GM18507 (cell line): ENCODE measurements at places on chromosomes 5 and 9.
A peak's percentile ranks its signal among the peaks of the same experiment; 100 is the strongest.

GRCh38 chr9:137319011-137319738 is 17.1 kb upstream of the NRARP start:
- no peak for DNase-seq

DNA sequence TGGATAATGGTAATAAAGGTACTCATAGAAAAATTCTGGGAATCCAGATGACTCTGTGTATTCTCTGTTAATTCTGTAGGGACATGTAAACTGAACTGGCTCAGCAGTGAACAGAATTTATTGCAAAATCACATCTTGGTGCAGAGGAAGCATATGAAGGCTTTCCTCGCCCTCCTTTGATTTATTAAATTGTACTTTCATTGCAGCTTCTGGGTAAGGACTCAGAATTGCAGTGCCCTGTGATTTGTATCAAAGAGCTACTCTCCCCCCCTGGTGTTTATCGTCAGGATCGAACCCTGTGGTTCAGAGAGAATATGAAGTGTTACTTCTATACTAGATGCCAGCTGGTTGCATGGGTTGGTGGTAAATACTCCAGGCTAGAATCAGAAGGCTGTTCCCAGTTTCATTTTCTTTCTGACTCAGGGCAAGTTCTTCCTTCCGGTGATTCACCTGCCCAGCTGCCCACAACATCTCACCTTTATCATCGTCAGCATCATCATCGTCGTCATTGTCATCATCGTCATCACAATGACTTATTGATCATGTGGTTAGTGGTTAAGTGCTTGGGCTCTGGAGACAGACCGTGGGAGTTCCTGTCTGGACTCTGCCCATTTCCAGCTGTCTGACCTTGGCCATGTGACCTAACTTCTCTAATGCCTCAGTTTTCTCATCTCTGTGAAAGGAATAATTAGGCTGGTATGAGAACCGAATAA is 238.8 kb downstream of the ARHGAP26 start:
- DNase-seq: peak; percentile 35

GRCh38 chr9:12884736-12885395 is 110.0 kb downstream of the LURAP1L start:
- DNase-seq: no peak

DNA sequence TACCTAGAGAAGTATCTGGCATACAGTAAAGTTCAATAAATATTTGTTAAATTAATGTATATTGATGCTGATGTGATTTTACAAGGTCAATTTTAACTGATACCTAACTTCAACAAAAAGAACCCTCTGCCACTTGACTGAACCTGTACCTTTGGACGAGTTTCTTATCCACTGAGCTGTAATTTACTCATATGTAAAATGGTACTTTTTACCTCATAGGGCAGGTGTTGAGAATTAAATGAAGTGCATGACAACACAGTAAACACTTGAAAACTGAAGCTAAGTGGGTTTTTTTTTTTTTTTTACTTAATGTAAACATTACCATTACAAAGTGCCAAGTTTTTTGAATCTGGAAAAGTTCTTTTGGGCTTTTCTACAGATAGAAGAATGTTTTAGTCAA is 15.4 kb downstream of the NIPSNAP3B start:
- DNase-seq: no peak

DNA sequence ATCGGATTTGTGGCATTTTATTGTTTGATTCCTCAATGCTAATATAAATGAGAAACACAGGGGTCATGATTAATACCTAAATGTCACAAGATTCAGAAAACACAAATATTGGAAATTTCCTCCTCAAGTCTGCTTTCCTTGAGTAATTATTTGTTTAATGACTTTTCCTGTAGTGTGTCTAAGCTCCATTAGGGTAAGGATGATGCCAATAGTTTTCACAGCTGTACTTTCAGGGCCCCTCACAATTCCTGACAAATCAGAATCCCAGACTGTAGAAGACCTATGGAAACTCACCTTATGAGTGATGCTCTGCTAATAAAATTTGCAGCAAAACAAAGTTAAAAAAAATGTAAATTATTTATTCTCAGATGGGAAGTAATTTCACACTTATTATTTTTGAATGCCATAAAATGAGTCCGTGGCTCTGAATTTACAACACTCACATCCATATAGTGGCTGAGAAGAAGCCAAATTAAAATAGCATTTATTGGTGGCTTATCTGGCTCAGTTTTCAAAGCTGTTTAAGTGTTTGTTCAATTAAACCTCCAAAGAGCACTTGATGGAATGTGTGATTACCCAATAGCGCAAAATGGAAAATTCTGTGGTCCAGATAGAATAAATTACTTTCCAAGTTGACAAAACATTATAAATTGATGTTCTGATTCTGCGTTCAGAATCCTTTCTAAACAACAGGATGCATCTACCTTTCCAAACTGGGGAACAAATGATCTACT is 1.6 kb upstream of the SPINK14 start:
- DNase-seq: no peak

DNA sequence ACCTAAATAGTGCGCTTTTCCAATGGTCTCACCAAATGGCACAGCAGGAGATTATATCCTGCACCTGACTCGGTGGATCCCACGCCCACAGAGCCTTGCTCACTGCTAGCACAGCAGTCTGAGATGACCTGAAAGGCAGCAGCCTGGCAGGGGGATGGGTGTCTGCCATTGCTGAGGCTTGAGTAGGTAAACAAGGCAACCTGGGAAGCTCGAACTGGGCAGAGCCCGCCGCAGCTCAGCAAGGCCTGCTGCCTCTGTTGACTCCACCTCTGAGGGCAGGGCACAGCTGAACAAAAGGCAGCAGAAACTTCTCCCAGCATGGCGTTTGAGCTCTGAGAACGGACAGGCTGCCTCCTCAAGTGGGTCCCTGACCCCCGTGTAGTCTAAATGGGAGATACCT is 18.1 kb upstream of the ABLIM3 start:
- DNase-seq: no peak

DNA sequence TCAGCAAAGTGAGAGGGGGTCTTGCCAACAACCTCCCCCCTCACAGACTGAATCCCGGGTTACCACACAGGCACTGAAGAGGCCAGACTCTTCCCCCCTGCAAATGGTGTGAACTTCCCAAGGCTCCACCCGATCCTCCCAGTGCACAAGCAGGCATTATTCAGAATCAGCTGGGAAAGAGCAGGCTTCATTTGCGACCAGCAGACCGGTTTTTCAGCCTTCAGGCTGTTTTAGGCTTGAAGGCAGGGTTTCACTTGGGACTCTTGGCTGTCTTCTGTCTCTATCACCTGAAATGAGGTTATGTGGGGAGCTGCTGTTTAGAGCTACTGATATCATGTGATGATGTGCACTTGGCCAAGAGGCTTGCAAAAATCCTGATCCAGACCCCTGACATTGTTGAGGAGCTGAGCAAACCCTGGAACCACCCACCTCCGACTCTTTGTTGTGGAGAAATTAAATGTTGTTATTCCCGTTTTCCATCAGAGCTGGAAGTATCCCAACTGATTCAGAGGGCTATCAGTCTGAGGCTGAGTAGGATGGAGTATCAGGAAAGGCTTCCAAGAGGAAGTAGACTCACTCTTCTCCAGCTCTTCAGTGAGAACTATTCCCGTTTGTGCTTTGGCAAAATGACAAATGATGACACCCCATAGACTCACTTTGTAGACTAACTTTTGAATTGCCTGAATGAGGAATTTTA is 63.3 kb upstream of the ZFR start:
- no peak for DNase-seq

DNA sequence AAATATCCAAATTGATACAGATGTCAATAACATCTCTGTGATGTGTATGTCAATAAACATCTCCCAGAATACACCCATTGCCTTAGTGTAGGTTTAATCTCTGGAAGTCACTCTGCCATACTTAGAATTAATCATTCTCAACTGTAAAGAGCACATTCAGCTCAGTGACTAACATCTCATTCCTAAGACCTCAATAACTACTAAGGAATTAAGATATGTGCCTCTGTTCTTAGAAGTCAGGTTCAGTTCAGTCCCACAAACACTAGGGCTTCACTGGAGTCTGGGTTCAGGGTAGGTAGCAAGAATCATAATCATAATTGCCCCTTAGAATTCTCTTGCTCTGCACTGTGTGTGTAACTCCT is 31.7 kb downstream of the UGCG start:
- no peak for DNase-seq

GRCh38 chr9:37031902-37032301 is 2.2 kb downstream of the PAX5 start:
- DNase-seq: no peak

GRCh38 chr9:35748242-35748857 is 678 bp downstream of the GBA2 start:
- no peak for DNase-seq

DNA sequence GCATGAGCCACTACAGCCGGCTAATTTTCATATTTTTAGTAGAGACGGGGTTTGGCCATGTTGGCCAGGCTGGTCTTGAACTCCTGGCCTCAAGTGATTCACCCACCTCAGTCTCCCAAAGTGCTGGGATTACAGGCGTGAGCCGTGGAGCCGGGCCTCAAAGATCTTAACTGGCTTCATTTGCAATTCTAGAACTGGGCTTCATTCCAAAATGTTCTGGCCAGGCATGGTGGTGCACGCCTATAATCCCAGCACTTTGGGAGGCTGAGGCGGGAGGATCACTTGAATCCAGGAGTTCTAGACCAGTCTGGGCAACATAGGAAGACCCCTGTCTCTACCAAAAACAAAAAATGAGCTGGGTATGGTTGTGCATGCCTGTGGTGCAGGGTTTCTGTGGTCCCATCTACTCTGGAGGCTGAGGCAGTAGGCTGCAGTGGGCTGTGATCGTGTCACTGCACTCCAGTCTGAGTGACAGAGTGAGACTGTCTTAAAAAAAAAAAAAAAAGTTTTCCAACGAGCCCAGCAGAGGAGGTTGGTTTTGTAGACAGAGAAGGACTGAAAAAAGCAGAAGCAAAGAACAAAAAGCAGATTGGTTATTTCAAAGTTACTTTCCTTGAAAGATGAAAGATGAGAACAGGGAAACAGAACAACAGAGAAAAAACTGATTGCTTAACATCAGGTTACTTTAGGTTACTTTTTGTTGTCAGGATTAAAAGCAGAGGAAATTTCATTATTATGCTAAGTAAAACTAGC is 78.2 kb downstream of the ANKRD55 start:
- no peak for DNase-seq

GRCh38 chr9:72557549-72557948 is 36.1 kb downstream of the TMC1 start:
- no peak for DNase-seq

- DNase-seq: no peak
These were observed 13.5 kb upstream of the GRM6 start for GRCh38 chr5:179008667-179009066.

- DNase-seq: no peak
These were observed 64.6 kb upstream of the SYNPO start for GRCh38 chr5:150575745-150576448.

DNA sequence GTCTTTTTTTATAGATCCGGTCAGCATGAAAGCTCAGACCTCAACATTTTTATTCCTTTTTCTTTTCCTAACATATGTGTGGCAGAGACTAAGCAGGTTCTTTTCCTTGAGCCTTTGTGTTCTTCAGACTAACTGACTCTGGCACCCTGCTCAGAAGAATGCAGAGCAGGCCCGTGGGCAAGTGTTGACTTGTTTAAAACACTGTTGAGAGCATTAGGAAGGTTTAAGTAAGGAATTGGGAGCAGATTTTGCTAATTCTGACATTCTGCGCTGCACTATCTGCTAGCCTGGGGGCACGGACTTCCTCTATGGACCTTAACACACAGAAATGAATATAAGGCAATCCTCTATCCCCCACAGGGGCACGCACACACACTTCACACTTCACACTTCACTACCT is 182.5 kb upstream of the PIK3R1 start:
- DNase-seq: no peak

DNA sequence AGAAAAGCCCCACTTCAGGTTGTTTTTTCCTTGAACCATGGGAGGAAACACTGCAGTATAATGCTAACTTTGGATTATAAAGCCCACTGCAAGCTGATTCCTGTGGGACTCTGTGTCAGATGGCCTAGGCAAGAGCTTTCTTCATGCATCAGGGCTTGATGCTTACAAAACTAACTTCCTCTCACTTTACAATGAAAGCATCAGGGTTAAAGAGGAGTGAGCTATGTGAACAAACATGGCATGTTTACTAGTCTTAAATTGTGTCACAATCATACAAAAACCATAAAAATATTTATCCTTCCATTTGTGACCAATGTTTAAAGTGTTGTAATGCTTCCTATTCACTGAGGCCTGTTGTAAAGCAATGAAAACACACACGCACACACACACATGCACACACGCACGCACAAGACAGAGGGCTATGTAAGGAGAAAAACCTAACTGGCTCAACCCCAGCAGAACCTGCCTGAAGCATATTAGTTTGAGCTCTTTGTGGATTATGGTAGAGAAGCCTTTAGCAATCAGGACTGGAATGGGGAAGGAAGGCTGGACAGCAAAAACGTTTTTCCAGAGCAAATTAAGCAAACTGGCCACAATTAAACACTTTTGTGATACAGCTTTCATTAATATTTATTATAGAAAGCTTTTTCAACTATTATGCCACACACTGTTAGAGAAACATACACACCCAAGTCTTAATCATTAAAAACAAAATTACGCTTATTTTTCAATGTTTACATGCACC is 122.2 kb downstream of the AUH start:
- DNase-seq: no peak

- no peak for DNase-seq
These were observed 155.9 kb downstream of the MED27 start for GRCh38 chr9:131923766-131924165.

GRCh38 chr5:130502702-130503101 is 598.4 kb downstream of the CHSY3 start:
- no peak for DNase-seq

- no peak for DNase-seq
These were observed 2.9 kb upstream of the PTGS1 start for GRCh38 chr9:122367774-122368460.

DNA sequence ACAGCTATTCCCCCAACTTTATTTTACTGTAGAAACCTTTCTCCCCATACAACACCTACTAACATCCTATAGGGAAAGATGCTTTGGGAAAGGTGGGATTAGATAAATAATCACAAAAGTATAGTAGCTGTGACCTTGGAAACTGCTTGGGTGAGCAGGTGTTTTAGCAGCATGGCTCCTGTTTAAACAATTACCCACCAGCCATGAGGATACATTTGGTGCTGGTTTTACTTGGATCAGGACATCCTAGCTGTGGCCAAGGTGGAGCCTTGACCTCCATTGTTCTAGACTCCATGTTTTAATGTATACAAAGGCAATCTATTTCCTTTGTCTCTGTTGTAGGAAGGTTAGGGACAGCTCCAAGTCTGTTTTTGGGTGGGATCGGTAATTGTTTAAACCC is 56.8 kb upstream of the ALDH1B1 start:
- no peak for DNase-seq

DNA sequence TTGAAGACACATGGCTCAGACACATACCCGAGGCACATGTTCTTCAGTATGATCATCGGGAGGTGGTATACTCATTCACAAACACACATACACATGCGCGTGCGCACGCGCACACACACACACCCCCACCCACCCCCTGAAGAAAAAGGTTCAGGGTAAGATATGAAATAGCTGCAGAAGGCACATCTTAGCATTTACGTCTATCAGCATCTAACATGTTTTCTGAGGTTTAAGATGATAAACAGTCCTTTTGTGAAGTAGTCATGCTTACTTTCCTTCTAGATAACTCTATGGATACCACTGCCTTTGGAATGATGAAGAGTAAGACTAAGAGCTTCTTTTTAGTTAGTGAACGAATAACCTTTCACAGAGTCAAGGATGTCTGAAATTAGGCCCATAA is 105.1 kb upstream of the GNA14 start:
- no peak for DNase-seq

- no peak for DNase-seq
These were observed 831.1 kb downstream of the NR2F1-AS1 start for GRCh38 chr5:92749943-92750342.
